ENCODE measurements at places on chromosomes 2 and 18.
A peak's percentile ranks its signal among the peaks of the same experiment; 100 is the strongest.

GRCh38 chr18:42828881-42829280 lies 286.6 kb downstream of the RIT2 start:
- no peaks in the 10 kb centered on the region for H3K4me1 ChIP-seq
- H3K27me3 ChIP-seq = no peaks in the 10 kb centered on the region
- no peaks in the 10 kb centered on the region for H3K36me3 ChIP-seq

DNA sequence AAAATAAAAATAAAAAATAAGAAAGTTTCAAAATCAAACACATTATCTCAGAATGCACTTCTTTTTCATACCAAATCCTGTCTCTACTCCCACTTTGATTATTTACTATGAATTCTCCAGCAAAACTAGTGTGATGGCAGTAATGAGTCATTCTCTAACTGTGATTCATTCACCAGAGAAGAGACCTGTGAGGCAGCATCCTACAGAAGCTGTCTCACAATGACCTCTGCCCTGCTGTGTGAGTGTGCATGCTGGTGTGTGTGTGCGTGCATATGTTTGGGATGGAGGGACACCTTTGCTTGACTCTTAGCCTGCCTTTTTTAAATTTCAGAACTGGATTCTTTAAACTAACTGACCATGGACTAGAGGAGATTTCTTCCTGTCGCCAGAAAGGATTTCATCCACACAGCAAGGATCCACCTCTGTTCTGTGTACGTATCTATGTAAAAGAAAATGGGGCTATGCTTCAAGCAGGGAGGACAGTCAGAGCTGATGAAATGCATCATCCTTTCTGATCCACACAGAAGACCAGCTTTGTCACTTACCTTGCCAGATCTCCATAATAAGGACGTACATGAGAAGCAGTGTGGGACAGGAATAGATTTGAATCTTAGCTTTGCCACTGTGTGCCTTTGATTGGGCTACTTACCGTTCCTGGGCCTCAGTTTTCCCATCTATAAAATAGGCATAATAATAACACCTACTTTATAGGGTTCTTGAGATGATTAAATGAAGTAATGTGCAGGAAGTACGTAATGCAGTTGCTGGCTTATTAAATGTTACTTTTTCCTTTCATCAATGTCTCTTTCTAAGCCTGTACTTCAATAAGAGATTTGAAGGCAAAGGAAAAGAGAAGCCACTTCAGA lies 31.2 kb downstream of the STAMBP start:
- no peak overlapping the region for H3K27ac ChIP-seq
- no peak overlapping the region for H3K4me3 ChIP-seq
- peak; percentile 60 for DNase-seq
- H3K4me1 ChIP-seq = peaks cover 6% of the 10 kb centered on the region
- H3K36me3 ChIP-seq = peaks cover 70% of the 10 kb centered on the region
- no peaks in the 10 kb centered on the region for H3K27me3 ChIP-seq

GRCh38 chr2:109689973-109690372 lies 75.8 kb downstream of the SOWAHC start:
- no peak overlapping the region for H3K27ac ChIP-seq
- no peak overlapping the region for H3K4me3 ChIP-seq
- no peak for DNase-seq
- H3K4me1 ChIP-seq = no peaks in the 10 kb centered on the region
- no peaks in the 10 kb centered on the region for H3K27me3 ChIP-seq

DNA sequence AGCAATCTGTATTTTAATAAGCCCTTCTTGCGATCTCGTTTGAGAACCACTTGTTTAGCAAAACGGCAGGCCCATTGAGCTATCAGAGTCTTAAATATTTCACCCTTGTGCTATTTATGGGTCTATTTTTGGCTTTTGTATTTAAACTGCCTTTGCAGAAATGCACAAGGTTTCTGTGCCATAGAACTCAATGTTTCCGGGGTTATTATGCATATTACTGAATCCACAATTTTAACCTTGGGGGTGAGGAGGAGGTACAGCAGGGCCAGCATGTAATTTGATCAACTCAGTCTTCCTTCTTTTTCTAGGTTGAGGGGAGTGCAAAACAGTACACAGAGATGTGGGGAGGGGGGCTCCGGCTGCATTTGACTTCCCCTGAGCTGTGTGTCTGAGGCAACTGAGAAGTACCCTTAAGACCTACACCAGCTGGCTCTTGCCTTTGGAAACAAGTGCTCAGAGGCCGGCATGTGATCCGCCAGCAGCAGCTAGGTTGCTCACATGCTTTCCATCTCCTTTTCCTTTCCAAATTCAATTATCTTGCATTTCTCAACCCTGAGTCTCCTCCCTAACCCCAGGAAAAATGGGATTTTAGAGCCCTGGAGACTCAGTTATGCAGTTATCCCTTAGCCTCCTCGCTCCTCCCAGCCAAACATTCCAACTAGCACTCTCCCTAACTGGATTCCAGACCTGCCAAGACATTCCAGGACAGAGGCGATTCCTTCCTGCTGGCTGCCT lies 103.0 kb downstream of the HNRNPLL start:
- H3K4me1 ChIP-seq = peaks cover 5% of the 10 kb centered on the region
- no peak overlapping the region for H3K27ac ChIP-seq
- peaks cover 21% of the 10 kb centered on the region for H3K27me3 ChIP-seq
- H3K36me3 ChIP-seq = no peaks in the 10 kb centered on the region

- H3K27me3 ChIP-seq = peaks cover 47% of the 10 kb centered on the region
- no peak overlapping the region for H3K27ac ChIP-seq
- H3K4me3 ChIP-seq = no peak overlapping the region
- H3K36me3 ChIP-seq = peaks cover 7% of the 10 kb centered on the region
- peaks cover 7% of the 10 kb centered on the region for H3K4me1 ChIP-seq
- DNase-seq = no peak
Measured at GRCh38 chr2:111169268-111169667, 48.6 kb downstream of the BCL2L11 start.

- no peaks in the 10 kb centered on the region for H3K27me3 ChIP-seq
- no peaks in the 10 kb centered on the region for H3K4me1 ChIP-seq
- no peak overlapping the region for H3K4me3 ChIP-seq
- H3K27ac ChIP-seq = no peak overlapping the region
Measured at GRCh38 chr2:138752197-138752956, 27.8 kb downstream of the NXPH2 start.

GRCh38 chr18:3048121-3048520 lies 35.2 kb upstream of the LPIN2 start:
- H3K36me3 ChIP-seq = peaks cover 6% of the 10 kb centered on the region
- DNase-seq = no peak
- H3K4me3 ChIP-seq = no peak overlapping the region
- peak overlapping the region; percentile 52 for H3K27ac ChIP-seq
- H3K27me3 ChIP-seq = no peaks in the 10 kb centered on the region

- H3K4me3 ChIP-seq = no peak overlapping the region
- H3K4me1 ChIP-seq = no peaks in the 10 kb centered on the region
- H3K27ac ChIP-seq = no peak overlapping the region
- DNase-seq = no peak
- H3K27me3 ChIP-seq = peaks cover 2% of the 10 kb centered on the region
Measured at GRCh38 chr2:238669046-238669445, 178.8 kb upstream of the TWIST2 start.

GRCh38 chr2:48218169-48218568 lies 311.8 kb upstream of the STON1 start:
- peaks cover 5% of the 10 kb centered on the region for H3K27me3 ChIP-seq
- no peak overlapping the region for H3K4me3 ChIP-seq
- DNase-seq = no peak

GRCh38 chr2:47165001-47165555 lies 10.0 kb upstream of the STPG4 start:
- H3K4me1 ChIP-seq = peaks cover 27% of the 10 kb centered on the region
- DNase-seq = no peak
- no peak overlapping the region for H3K27ac ChIP-seq
- peaks cover 59% of the 10 kb centered on the region for H3K36me3 ChIP-seq
- no peaks in the 10 kb centered on the region for H3K27me3 ChIP-seq

- no peak for DNase-seq
- H3K4me1 ChIP-seq = peaks cover 12% of the 10 kb centered on the region
- peak overlapping the region; percentile 84 for H3K27ac ChIP-seq
- peaks cover 4% of the 10 kb centered on the region for H3K36me3 ChIP-seq
Measured at GRCh38 chr2:28567061-28567471, 71.2 kb downstream of the PLB1 start.

- DNase-seq = no peak
- no peak overlapping the region for H3K4me3 ChIP-seq
- H3K27me3 ChIP-seq = peaks cover 20% of the 10 kb centered on the region
- no peaks in the 10 kb centered on the region for H3K4me1 ChIP-seq
- no peak overlapping the region for H3K27ac ChIP-seq
- H3K36me3 ChIP-seq = no peaks in the 10 kb centered on the region
Measured at GRCh38 chr2:158174495-158174894, 72.8 kb downstream of the UPP2 start.

DNA sequence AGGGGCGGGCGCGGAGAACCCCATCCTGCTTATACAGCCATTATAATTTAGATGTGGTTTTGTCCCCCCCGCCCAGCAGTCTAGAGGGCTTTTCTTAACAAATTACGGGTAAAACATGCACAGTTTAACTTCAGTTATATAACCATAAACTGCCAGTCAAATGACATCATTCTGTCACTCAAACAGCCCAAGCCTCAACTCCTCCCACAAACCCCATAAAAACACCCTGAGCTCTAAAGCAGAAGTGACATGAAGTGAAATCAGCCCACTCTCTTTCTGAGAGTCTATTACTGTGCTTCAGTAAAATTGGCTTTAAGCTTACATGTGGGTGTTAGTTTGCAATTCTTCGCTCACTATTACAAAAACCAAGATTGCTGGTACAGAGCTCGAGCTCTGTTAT lies 705.1 kb upstream of the GCFC2 start:
- H3K27ac ChIP-seq = no peak overlapping the region
- H3K36me3 ChIP-seq = no peaks in the 10 kb centered on the region
- no peaks in the 10 kb centered on the region for H3K27me3 ChIP-seq
- no peaks in the 10 kb centered on the region for H3K4me1 ChIP-seq
- no peak overlapping the region for H3K4me3 ChIP-seq

DNA sequence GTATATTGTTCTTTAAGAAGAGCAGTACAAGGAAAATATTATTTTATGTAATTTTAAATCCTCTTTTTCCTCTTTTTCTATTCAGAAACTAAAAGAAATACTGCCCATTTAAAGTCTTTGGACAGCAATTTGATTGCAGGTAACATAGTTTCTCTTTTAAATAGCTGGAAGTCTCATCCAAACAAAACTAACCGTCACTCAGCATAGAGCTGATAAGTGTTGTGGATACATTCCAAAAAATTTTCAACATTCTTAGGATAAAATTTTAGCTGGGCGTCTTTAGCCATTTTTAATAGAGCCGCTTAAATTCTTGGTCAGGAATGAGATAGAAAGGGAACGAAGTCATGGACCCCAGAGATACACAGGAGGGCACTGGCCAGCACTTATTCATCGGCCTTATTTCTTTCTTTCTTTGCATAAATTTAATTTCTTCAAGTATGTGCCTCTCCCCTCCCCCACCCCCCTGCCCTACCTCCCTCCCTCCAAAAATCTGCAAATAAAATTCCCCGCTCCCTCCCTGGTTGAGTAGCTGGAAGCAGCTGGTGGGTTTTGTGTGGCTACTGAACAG lies 81.7 kb downstream of the GBX2 start:
- no peak overlapping the region for H3K4me3 ChIP-seq
- DNase-seq = no peak
- H3K27ac ChIP-seq = no peak overlapping the region
- no peaks in the 10 kb centered on the region for H3K36me3 ChIP-seq
- H3K4me1 ChIP-seq = no peaks in the 10 kb centered on the region
- H3K27me3 ChIP-seq = no peaks in the 10 kb centered on the region

DNA sequence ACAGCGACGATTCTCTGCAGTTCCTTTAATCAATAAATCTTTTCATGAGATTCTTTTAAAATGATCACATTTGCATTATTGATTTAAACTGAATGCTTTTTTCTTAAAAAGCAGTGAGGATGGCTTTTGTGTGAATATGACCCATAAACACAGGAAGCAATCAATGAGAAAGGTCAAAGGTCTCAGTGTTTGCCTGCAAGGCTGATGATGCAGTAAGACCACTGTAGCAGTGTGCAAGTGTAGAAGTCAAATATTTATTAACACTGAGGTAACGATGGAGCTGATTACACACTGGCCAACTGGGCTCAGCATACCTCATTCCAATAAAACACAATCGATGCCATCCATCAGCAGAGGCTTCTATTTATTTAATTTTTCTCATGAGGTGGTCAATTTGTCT lies 633.5 kb downstream of the DCDC2C start:
- no peak overlapping the region for H3K27ac ChIP-seq
- H3K27me3 ChIP-seq = no peaks in the 10 kb centered on the region
- DNase-seq = no peak
- no peak overlapping the region for H3K4me3 ChIP-seq

Data from T-helper 2 cell treated with Interferon-gamma antibody and Interleukin-4, amounts not matched to agents 5 μg/mL and 100 μg/mL, for 36 hours (primary cell).